ENCODE measurements at places on chromosomes 5 and 9.

DNA sequence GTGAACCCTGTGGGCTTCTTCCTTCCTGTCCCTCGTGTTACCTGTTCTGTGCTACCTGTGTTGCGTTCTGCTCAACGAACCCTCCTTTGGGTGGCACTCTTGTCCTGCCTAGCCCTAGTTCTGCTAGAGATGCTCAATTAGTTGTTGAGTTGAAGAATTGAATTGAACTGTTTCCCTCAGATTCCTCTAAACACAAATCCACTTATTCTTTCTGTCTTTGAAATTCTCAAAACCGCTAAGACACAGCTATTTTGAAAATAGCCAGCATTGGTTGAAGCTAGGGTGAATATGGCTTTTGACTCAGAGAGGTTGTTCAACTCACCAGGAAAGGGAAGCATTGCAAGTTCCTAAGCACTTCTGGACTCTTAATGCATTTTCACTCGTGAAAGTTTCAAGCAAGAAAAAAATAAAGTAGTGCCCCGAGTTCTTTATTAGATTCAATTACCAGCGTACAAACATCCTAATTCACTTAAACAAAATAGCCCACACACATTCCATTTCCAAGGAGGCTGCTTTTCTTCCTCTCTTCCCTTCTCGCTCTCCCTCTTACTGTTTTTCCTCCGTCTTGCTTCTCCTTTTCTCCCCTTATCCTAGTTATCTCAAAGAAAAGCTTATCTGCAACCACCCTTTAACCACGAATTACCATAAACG lies 642 bp upstream of the ITGA1 start:
- peak; percentile 24 for DNase-seq

- DNase-seq, result no peak
These were observed 21.4 kb downstream of the COL27A1 start for GRCh38 chr9:114176624-114177291.

- DNase-seq, result no peak
These were observed 235.9 kb downstream of the EPB41L4A start for GRCh38 chr5:112183103-112183711.

DNA sequence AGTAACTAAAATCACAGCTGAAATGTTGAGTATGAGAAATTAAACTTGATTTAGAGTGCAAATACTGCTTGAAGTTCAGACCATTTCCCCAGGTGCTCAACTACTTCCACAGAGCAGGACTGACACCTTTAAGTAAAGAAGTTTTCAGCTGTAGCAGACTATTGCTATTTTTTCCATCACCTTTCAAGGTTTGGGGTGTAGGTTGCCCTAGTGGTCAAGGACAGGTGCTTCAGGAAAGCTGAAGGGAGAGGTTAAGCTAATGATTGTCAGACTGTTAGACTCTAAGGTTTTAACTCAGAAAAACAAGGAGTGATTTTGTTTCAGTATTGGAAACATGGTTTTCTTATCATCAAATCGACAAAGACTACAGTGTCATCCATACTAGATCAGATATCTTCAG lies 162.1 kb downstream of the CCDC192 start:
- no peak for DNase-seq

DNA sequence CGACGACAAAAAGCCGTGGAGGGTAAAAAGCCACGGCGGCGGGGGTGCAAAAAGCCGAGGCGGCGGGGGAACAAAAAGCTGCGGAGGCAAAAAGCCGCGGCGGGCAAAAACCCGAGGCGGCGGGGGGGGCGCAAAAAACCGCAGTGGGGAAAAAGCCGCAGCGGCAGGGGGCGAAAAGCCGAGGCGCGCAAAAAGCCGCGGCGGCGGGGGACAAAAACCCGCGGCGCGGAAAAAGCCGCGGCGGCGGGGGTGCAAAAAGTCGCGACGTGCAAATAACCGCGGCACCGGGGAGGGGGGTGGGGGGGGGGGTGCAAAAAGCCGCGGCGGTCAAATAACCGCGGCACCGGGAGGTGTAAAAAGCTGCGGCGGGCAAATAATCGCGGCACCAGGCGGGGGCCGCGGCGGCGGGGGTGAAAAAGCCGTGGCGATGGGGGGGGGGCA lies 511.5 kb downstream of the FOXD4L5 start:
- DNase-seq, result no peak

DNA sequence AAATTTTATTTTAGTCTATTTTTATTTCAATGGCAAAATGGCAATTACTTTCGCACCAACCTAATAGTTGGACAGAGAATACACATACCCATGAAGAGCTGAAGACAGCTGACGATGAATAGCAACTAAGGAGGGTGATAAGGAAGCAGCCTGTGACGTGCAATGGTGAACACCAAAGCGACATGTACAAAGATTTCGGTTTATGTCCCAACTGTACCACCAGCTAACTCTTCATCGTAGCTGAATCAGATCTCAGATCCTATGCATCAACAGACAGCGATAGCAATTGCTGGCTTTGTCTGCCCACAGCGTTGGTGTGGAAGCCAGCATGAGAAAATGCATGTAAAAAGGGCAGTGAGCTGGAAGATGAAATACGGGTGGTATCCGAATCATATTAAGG lies 130.6 kb upstream of the ANKH start:
- no peak for DNase-seq

- no peak for DNase-seq
These were observed 80.3 kb downstream of the CSNK1A1 start for GRCh38 chr5:149470942-149471341.

DNA sequence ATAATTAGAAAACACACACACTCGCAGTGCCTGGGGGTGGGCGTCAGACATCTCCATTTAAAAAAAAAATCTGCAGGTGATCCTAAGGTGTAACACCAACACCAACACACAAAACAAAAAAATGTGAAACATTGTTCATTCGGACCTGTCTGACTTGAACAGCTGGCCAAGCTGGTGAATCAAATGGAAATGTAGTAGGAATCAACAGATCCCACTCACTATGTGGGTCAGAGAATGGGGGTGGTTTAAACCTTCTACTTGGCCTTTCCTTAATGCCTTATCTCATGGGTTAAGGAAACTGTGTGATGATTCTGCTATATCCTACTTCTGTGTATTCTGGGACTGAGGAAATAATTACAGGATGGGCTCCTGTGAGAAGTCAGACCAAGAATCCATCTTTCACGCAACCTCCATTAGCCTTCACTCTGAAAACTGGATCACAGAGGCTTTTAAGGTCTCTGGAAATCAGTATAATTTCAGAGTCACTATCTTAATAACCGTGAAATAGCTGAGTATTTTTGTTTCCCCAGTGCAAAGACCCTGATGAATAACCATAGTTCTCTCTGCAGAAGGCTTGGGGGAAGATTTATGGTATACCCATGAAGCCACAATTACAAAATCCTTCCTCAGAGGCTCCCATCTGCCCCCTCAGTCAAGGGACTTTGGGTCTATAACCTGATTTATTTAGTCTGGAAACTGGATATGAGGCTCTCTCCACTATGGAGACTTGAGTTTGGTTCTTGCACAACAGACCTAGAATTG lies 17.2 kb upstream of the MCCC2 start:
- no peak for DNase-seq

DNA sequence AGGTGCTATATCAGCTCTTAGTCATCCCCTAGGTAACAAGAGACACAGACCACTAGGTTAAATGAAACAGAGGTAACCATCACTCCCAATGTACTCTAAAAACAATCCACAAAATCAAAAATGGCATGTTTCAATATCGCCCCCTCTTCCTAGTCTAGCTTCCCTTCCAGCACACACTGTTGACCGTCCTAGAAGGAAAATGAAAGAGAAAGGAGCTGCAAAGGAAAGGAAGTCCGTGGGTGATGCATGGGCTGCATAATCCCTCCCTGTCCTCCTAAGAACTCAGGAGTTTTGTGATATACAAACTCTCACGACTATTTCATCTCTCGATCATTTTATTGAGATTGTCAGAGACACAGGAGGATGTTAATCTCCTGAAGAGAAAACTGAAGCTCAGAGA lies 101.6 kb downstream of the RFK start:
- no peak for DNase-seq

- no peak for DNase-seq
These were observed 553.2 kb downstream of the MAT2B start for GRCh38 chr5:164058621-164059020.

DNA sequence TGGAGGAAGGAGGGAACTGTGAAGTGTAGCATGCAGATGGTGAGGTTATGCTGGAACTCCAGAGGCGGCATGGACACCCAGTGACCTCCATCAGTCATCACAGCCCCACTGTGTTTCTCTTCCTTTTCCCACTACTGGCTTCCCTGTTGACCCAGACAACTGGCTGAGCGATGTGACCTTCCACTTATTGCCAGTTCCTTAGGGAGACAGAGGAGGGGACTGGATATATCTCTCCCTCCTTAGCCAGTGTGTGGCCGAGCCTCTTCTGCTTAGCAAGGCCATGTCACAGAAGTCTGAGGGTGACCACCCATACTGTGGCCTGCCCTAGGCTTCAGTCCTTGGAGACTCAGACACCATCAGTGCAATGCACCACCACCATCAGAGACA lies 3.0 kb upstream of the PHYKPL start:
- no peak for DNase-seq

DNA sequence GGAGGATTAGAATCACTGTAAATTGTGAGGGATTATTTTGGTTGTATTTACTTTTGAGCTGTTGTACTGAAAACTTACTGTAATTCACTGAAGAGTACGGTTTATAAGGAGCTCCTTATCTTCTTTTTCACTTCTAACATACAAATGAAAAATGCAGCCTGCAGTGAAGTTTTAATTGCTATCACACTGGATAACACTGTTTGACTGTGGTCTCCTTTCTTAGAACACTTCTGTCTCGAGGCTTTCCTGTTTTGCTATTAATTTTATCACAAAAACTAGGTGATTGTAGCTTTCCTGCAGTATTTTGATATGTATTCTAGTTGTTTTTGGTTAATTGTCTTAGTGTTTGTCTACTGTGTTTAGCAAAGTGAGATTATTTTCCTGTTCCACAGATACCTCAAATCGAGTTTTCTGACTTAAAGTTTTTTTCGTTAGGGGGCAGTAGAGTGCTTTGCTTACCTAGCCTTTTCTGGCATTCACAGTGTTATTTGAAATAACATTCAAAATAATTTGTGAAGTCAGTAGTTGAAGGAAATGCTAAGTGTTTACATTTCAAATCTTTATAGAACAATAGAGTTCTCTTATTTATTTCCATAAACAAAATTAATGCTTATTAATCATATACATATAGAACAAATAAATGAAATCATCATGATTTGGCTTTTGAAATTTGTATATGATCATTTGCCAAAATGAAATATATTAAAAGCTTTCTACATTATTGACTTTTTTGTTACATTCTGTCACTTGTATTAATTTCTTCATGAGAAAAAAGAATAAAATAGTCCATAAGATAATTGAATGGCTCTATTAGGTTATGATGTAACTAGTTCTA lies 52.9 kb downstream of the COMMD10 start:
- peak; percentile 71 for DNase-seq

- DNase-seq, result no peak
These were observed 17.9 kb upstream of the SPIN1 start for GRCh38 chr9:88370346-88370745.

DNA sequence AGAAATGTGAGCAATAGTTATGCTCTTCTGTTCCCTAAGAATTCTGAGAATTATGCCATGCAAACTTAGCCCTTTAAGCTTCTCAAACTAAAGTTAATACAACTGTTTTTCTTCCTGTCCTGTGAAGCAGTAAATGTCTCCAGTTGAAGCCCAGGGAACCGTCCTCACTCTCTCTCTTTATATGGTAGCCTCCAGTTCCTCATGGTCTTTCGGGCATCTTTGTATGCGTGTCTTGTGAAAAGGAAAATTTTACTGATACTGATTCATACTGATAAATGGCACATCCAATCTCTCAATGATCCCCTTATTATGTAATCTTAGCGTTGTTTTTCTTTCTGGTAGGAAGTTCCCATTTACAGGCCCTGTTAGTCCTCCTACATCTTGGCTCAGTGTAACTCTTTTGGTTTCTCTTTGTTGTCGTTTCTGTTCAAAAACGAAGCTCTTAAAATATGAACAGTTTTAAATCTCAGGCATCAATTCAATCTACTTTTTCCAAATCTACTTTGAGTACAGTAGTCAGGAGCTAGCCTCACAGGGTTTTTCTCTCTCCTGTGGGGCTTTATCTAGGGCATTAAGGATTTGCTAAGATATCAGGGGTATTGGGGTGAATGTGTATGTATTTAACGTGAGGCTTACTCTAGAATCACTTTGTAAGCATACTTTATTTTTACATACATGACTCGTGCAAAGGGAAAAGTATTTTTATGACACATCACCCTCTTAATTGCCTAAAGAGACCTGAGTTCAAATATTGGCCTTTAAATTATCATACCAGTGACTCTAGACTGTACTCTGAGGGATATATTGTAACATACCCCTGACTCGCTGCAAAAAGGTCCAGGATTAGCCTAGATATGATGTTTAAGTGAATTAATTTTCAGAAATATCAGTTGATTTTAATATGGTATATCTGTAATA lies 258.0 kb downstream of the NR3C1 start:
- no peak for DNase-seq

DNA sequence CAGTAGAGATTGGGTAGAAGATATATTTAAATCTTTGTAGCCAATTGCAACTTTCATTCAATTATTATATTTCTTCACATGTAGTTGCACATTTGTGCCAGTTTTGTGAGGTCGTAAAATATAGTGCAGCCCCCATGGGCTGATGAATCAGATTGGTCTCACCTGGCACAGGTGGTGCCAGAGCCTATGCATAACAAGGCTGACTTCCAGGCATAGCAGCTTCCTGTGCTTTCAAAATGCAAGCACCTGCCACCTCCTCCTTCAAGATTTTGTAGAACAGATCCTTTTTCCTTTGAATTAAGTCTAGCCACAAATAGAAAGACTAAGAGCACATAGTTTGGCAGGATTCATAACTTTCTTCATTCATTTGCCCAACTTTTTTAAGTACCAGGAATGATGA lies 87.1 kb downstream of the STARD4 start:
- no peak for DNase-seq

DNA sequence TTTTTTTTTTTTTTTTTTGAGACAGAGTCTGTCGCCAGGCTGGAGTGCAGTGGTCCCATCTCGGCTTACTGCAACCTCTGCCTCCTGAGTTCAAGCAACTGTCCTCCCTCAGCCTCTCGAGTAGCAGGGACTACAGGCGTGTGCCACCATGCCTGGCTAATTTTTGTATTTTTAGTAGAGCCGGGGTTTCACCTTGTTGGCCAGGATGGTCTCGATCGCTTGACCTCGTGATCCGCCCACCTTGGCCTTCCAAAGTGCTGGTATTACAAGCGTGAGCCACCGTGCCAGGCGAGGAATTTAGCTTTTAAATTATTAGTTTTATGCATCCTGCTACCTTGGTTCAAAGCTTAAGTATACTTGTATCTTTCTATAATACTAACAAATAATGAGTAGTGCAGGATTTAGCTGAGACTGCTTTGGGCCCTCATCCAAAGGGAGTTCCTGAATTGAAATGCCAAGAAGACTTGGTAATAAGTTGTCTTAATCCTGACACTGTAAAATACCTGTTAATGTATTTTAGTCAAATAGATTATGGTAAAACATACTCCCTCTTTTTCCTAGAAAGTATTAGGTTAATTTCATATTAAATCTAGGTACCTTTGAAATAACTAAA lies 5.0 kb downstream of the CDC42SE2 start:
- no peak for DNase-seq
